ENCODE measurements at places on chromosomes 12 and 14.

GRCh38 chr14:105425823-105426247, 6.2 kb downstream of the MTA1 start:
- no peak for DNase-seq

DNA sequence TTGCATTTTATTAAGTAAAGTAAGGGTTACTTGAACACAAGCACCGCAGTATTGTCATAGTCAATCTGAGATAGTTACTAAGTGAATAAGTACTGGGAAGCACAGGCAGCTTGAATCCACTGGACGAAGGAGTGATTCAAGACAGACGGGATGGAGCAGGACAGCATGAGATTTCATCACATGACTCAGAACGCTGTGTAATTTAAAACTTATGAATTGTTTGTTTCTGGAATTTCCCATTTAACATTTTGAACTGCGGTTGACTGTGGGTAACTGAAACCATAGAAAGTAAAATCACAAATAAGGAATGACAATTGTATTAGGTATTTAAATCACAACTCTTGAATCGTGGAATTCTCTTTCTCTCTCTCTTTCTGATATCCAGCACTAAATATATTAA, 1630.4 kb upstream of the SEL1L start:
- no peak for DNase-seq

DNA sequence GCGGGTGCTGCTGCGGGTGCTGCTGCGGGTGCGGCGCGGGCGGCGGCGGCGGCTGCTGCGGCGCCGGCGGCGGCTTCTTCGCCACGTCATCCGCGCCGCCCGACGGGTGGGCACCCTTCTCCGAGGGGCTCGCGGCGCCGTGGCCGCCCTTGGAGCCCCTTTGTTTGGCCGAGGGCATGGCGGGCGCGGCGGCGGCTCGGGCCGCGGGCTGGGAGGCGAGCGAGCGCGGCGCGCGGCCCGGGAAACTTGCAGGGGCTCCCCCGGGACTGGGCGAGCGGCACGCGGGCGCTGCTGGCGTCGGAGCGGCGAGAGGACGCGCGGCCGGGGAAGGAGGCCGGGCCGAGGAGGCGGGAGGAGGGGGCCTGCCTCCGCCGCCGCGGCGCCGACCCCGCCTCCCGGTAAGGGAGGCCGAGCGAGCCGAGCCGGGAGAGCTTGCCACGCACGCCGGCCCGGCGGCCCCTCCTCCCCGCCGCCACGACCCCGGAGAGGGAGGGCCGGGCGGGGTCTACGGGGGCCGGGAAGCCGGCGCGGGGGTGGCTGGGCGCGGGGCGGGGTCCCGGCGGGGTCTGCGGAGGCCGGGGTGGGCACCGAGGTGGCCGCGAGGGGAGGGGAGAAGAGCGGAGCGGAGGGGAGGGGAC, at the start of gene CKAP4:
CKAP4 (minus strand) TSS at position 347 of the 638 bp plus-strand sequence; CDS start at position 178, 169 bp downstream.
- DNase-seq: peak; percentile 73

DNA sequence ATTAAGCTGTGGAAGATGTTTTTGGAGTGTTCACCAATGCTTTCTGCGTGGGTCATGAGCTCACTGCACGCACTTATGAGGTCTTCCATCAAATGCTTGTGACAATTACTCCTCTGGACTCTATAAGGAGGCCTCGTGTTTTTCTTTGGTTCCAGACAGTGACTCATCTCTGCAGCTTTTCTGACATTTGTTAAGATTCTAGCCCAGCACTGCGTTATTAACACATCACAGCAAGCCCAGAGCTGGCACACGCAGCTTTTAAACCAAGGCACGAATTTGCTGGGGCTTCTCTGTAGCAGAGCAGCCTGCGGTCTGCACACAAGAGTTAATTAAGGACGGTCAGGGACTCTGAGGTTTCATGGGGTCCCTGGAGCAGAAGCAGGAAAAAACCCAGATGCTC, 16.9 kb downstream of the MEG3 start:
- DNase-seq: no peak

DNA sequence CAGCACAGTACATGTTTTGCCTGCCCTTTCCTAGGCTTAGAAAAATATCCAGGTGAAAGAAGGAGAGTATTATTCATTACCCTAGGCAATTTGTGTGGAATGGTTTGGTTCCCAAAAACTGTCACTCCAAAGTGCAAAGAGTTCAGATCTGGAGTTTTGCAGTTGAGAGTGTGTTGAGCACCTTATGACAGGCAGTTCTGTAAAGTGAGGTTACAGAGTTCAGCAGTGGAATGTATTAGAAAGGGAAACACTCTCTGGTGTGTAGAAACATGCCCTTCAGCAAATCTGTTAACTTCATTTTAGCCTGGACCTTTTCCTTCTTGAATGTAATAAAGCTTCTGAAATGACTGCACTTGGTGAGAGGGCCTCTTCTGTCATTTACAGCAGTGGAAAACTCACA, 154.0 kb upstream of the SSTR1 start:
- DNase-seq: no peak

DNA sequence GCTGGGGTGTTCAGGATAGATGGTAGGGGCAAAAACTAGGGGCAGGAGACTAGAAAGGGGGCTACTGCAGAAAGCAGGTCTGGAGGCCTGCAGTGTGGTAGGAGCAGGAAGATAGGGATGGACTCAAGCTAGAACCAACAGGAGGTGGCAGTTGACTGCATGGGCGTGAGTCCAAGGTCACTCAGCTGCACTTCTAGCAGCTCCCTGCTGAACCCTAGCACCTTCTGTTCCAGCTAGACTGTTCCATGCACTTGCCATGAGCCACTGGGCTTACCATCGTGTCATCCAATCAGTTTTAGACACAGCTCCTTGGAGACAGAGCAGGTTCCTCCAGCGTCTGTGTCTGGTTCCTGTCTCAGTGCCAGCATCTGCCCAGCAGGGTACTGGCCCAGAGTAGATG, 11.3 kb upstream of the KRT8 start:
- no peak for DNase-seq

GRCh38 chr12:56863789-56864188, 70.4 kb downstream of the SDR9C7 start:
- DNase-seq: no peak

DNA sequence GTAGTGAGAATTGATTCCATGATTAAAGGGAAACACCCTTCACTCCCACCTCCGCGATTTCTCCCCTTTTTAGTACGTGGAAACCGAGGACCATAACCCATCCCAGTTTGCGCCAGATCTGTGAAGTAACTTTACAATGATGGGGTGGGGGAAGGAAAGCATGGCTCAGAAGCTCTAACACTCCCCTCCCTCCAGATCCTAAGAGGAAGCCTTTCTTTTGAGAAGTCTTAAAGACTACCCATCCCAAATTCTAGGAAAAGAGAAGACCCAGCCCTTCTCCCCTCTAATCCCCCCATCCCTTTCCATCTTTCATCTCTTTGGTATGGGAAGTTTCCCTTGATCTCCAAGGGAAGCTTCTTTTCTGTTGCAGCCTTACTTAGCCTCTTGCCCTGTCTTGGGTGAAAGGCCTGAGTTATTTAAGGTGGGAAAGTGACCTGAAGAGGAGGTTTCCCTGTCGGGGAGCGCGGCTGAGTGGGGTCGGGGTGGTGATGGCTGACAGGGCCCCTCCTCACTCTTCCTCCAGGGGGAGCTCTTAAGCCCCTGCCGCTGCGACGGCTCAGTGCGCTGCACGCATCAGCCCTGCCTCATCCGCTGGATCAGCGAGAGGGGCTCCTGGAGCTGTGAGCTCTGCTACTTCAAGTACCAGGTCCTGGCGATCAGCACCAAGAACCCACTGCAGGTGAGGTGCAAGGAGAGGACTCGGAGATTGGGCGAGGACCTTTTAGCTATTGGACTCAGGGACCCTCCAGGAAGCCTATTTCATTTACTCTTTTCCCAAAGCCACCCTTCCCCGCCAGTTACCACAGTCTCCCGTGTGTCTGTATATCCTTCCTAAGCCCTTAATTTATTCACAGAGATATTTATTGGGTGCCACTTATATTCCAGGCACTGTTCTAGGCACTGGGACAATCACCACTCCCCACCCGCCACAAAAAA, 1.8 kb downstream of the MARCHF9 start:
- DNase-seq: peak; percentile 64

GRCh38 chr14:24875203-24875838, 174.6 kb downstream of the STXBP6 start:
- no peak for DNase-seq

DNA sequence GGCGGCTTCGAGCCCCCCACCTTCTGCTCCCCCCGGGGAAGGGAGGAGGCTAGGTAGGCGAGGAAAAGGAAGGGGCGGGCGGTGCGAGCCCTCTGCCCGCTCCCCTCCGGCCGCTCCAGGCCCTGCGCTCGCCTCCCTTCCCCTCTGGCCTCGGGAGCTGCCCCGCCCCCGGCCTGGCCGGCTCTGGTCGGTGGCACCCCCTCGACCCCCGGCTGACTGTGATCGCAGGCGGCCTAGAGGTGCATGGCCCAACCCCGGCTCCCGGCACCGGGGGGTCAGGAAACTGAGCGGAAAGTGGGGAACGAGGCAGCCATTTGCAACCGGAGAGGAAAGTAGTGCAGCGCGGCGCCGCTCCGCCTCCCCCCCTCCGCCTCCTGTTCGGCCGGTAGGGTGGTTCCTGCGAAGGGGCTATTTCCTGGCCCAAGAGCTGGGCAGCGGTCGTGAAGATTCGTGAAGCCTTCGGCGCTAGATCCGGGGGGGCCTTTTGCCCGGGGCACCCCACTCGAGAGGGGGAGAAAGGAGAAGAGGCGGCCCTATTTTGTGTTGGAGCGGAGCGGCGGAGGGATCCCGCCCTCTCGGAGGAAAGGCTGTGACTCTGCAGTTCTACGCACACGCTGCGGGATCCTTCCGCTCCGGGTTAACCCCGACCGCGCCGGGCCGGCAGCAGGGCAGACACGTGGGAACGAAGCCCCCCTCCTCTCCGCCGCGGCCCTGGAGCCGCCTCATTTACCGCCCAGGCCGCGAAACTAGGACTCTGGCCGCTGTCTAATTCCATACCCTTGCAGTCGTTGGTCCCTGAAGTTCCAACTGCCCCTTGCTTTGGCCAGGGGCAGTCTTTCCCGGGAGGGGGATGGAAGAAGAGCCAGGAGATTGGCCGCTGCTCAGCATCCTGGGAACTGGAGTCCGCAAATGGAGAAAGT, at the start of gene KMT2D:
KMT2D (minus strand) TSS at position 558 of the 920 bp plus-strand sequence. CDS start 5,470 bp downstream, outside the sequence.
- DNase-seq: peak; percentile 92

- no peak for DNase-seq
These were observed 99.0 kb downstream of the RTN1 start for GRCh38 chr14:59771577-59771976.

- peak; percentile 20 for DNase-seq
These were observed 700 bp downstream of the SLC35E3 start for GRCh38 chr12:68746572-68747180.

- DNase-seq: no peak
These were observed 39.9 kb downstream of the GLT8D2 start for GRCh38 chr12:104010121-104010520.

- DNase-seq: no peak
These were observed 76.1 kb upstream of the KRR1 start for GRCh38 chr12:75587340-75588106.

GRCh38 chr12:57092529-57092862, 3.6 kb downstream of the NAB2 start:
- no peak for DNase-seq

- peak; percentile 19 for DNase-seq
These were observed at the start of gene ABCD2 for GRCh38 chr12:39619660-39620433. TSS of gene ABCD2 (minus strand) at chr12:39619803. CDS start at chr12:39619615, 188 bp downstream.

- DNase-seq: no peak
These were observed 35.0 kb downstream of the MMAB start for GRCh38 chr12:109538191-109538863.

GRCh38 chr14:101564819-101565698, 3.8 kb downstream of the DIO3 start:
- DNase-seq: no peak

- DNase-seq: no peak
These were observed 8.0 kb downstream of the PHB2 start for GRCh38 chr12:6962285-6963015.

- DNase-seq: no peak
These were observed 517.0 kb downstream of the KCNH5 start for GRCh38 chr14:62528296-62528695.

DNA sequence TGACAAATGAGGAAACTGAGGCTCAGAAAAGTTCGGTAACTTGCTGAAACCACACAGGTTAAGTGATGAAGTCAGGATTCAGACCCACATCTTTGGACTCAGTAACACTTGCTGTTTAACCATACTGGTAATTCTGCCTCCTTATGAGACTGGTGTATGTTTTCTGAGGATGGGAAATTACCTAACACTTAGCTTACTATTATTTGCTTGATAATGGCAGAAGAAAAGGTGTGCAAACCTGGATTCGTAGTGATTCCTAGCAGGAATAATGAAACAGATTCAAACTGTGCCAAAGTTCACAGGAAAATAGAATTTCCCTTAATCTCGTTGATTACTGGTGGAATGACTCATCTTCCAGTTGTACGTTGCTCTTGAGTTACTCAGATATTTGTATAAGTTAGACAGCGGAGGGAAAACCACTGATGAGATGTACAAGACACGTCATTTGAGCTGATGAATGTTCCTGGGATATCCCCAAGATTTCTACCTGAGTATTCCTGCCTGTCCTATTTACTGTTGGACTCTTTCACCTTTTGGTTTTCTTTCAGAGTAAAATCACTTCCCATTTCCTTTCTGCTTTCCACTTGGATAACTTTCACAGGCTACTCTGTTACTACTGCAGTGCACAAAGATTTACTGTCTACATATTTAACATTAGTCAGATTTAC, 37.5 kb downstream of the PRORP start:
- no peak for DNase-seq

GRCh38 chr14:68403191-68404145, 389.4 kb downstream of the ZFP36L1 start:
- no peak for DNase-seq

DNA sequence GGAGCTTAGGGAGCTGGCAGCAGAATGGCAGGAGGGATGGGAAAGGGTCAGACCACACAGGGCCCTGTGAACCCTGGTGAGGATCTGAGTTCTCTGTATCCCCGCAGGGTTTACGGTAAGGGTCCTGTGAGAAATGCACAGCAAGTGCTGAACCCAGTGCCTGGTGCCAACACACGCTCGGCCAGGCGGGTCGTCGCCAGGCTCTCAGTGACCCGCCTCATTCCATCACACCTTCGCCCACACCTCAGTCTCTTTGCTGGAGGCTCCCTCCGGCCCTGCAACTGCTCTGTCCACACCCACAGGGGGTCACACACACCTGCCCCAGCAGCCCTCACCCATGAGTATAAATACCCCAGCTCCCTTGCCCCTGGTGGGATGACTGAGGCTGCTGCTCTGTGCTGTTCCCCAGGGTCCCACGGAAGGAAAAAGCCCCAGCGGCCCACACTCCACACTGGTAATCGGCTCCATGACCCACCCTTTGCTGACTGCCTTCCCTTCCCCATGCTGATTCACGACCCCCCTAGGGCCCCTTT, 23.1 kb downstream of the CAMKK2 start:
- DNase-seq: no peak

GRCh38 chr12:108295641-108296040, 43.5 kb downstream of the CMKLR1 start:
- no peak for DNase-seq

GRCh38 chr14:71444030-71444822, 488.0 kb upstream of the RGS6 start:
- no peak for DNase-seq

GRCh38 chr12:110245369-110245772, 35.7 kb upstream of the ATP2A2 start:
- no peak for DNase-seq

DNA sequence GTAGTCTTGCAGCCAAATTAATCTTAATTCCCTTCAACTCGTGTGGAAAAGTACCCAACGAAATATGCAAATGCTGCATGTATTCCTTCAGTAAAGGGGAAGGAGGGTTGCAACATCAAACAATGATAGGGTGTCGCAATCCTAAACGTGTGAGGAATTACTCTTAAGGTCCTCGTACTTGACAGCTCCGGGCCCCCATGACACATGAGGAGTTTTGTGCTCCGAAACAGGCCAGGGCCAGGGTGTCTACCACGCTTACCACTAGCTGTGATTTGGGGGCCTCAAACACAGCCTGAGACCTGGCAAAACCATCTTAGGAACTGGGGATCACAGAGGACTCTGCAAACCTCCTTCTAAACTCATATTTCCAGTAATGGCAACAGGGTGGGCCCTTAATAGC, 20.4 kb downstream of the FOS start:
- no peak for DNase-seq

All from GM12891 (cell line).